T-helper 2 cell treated with Interferon-gamma antibody and Interleukin-4, amounts not matched to agents 100 ng/mL and 5 ng/mL, for 36 hours (primary cell): ENCODE measurements at places on chromosomes 5 and 9. TPM values are rescaled to one million over a fixed set of nuclear protein-coding genes. Genes with fewer than 3 reads are reported as not detected.

The IL33 gene
- not detected in 2 replicates for total RNA-seq

The OR2V2 gene
- not detected in 2 replicates for total RNA-seq

The TYRP1 gene
- not detected in 2 replicates for total RNA-seq

The NMUR2 gene
- not detected in 2 replicates for total RNA-seq

The CYLC2 gene
- not detected in 2 replicates for total RNA-seq

The DAPK1 gene
- 1.4 and 2.3 TPM in 2 replicates for total RNA-seq

The GCNT4 gene
- 0.27 and 0.39 TPM in 2 replicates for total RNA-seq
